ENCODE measurements at places on chromosomes 7 and 10. TPM values are rescaled to one million over a fixed set of nuclear protein-coding genes. Genes with fewer than 3 reads are reported as not detected.
A peak's percentile ranks its signal among the peaks of the same experiment; 100 is the strongest.

Gene PNLIPRP3
- total RNA-seq, result not detected

Gene STAG3
- 0.50 TPM for total RNA-seq

Gene PIK3CG
- not detected for total RNA-seq

Gene OR2A7
- total RNA-seq, result 0.50 TPM

Gene CTAGE4
- total RNA-seq, result 0.17 TPM

Gene KEL
- not detected for total RNA-seq

- no peaks in the 10 kb centered on the region for H3K36me3 ChIP-seq
- H3K27ac ChIP-seq, result no peak overlapping the region
- no peak overlapping the region for H3K4me3 ChIP-seq
- no peaks in the 10 kb centered on the region for H3K4me1 ChIP-seq
Observed at GRCh38 chr10:78494179-78494578, 460.5 kb downstream of the RPS24 start.

GRCh38 chr10:82981137-82981723, 1106.2 kb downstream of the NRG3 start:
- H3K4me1 ChIP-seq, result peaks cover 13% of the 10 kb centered on the region
- no peaks in the 10 kb centered on the region for H3K27me3 ChIP-seq
- H3K27ac ChIP-seq, result peak overlapping the region; percentile 79
- no peaks in the 10 kb centered on the region for H3K36me3 ChIP-seq

DNA sequence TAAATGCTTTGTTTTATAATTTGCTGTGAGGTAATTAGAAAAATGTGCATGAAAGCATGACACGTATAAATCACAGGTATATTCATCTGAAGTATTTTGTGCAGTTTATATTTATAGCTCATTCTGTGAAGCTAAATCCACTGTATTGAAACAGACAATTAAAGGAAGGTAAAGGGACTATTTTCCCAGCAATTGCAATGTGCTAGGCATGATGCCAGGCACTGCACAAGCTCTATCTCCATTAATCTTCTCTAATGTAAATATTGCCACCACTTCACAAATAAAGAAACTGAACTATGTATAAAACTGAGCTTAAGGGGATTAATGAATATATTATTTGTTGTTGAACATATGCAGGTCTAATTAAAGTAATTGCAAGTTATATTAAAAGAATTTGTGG, 1012.5 kb downstream of the NRG3 start:
- H3K27me3 ChIP-seq, result no peaks in the 10 kb centered on the region
- H3K27ac ChIP-seq, result no peak overlapping the region
- peak; percentile 4 for DNase-seq
- H3K36me3 ChIP-seq, result no peaks in the 10 kb centered on the region

DNA sequence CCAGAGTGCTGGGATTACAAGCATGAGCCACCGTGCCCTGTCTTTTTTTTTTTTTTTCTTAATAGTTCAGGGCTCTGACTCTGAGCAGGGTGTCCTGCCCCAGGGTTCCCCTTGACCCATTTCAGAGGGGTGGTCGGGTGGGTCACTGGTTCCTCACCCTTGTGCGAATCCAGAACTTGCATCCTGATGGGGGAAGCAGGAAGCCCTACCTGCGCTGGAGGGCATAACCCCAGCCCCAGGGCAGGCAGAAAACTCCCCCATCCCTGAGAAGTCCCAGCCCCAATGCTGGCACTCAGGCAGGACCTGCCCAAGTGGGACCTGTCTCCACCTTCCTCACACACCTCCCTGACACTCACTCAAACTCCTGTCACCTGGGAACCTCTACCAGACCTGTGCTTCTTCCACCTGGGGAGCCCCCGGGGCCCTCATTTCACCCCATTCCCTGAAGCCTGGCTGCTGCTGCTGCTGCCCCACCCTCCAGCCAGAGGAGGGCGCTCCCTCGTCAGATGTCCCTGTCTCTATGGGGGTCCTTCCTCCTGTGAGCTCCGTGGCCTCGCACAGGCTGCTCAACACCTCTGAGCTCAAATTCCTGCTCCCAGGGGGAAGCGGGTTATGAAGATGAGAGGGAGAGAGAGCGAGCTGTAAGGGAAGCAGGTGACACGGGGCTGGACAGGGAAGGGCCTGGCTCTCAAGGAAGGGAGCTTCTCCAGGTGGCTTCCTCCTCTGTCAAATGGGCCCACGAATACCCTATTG, 15.1 kb upstream of the ZNF273 start:
- H3K36me3 ChIP-seq, result no peaks in the 10 kb centered on the region
- H3K27ac ChIP-seq, result no peak overlapping the region
- H3K4me3 ChIP-seq, result no peak overlapping the region
- no peaks in the 10 kb centered on the region for H3K4me1 ChIP-seq

DNA sequence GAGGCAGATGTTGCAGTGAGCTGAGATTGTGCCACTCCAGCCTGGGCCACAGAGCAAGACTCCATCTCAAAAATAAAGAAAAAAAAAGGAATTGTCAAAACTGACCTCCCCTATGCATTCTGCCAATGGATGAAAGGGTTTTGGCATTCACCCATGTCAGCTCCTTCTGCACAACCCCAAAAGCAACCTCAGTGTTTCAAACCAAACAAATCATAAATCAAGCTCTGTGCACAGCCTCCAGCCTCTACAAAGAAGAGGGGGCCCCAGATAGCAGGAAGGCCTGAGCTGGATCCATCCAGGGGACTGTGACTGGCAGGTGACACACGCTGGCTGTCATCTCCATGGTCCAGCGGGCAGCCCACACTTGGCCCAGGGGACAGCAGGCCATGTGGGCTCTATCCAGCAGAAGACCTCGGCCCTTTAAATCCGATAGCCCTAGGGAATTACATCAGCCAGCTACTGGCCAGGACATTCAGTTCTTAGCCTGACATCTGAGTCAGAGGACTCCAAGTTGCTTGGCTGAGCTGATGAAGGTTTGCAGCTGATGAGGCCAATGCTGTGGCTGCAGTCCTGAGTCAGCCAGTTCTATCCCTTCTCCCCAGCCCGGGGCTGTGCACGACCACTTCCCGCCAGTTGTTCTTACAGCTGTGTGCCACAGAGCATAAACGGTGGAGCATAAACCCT, 52.0 kb upstream of the FIGNL1 start:
- H3K4me3 ChIP-seq, result peak overlapping the region; percentile 43
- no peaks in the 10 kb centered on the region for H3K36me3 ChIP-seq
- H3K4me1 ChIP-seq, result peaks cover 2% of the 10 kb centered on the region
- peaks cover 7% of the 10 kb centered on the region for H3K27me3 ChIP-seq
- peak; percentile 100 for DNase-seq

- no peaks in the 10 kb centered on the region for H3K27me3 ChIP-seq
- H3K4me1 ChIP-seq, result peaks cover 16% of the 10 kb centered on the region
- no peak overlapping the region for H3K4me3 ChIP-seq
- DNase-seq, result peak; percentile 76
- no peak overlapping the region for H3K27ac ChIP-seq
Observed at GRCh38 chr7:107691716-107692115, 31.1 kb downstream of the SLC26A4 start.

DNA sequence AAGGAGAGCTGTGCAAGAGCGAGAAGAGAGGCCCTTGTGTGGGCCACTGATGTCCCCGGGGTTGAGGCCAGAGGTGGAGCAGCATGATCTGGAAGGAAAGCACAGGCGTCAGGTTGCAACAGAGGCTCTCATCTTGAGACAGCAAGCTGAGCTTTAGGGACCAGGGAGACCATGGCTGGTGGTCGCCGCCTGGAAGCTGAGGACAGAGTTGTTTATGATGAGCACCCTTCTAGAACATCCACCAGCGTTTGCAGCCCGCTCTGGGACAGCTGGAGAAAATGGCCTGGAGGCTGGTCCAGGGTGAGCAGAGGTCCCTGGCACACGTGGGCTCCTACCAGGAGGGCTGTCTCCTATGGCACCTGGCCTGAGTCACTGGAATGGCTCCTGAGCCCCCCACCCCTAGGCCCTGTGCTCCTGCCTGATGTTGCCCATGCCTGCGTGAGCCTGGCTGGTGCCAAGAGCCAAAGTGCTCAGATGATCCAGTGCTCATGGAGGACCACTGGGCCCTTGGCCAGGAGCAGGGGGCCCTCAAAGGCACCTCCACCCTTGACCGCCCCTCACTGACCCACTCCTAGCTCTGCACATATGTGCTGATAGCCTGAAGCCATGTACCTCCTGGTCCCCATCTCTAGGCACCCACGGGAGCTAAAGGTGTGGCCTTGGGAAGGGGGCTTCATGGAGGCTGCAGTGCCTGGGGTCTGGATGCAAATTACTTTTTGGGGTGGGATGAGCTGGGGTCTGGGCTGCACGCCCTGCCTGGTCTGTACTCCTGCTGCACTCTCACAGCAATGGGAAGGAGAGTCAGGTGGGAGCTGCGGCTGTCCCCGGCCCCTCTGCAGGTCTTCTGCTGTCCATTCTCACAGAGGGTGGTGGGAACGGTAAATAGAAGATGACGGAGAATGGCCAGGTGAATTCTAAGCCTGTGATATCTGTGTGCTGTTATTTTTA, 40.1 kb upstream of the RET start:
- no peak overlapping the region for H3K27ac ChIP-seq
- no peaks in the 10 kb centered on the region for H3K27me3 ChIP-seq
- H3K4me1 ChIP-seq, result no peaks in the 10 kb centered on the region

- H3K27ac ChIP-seq, result no peak overlapping the region
- H3K27me3 ChIP-seq, result no peaks in the 10 kb centered on the region
- no peaks in the 10 kb centered on the region for H3K36me3 ChIP-seq
- no peak for DNase-seq
Observed at GRCh38 chr7:946256-946996, 8.1 kb downstream of the ADAP1 start.

DNA sequence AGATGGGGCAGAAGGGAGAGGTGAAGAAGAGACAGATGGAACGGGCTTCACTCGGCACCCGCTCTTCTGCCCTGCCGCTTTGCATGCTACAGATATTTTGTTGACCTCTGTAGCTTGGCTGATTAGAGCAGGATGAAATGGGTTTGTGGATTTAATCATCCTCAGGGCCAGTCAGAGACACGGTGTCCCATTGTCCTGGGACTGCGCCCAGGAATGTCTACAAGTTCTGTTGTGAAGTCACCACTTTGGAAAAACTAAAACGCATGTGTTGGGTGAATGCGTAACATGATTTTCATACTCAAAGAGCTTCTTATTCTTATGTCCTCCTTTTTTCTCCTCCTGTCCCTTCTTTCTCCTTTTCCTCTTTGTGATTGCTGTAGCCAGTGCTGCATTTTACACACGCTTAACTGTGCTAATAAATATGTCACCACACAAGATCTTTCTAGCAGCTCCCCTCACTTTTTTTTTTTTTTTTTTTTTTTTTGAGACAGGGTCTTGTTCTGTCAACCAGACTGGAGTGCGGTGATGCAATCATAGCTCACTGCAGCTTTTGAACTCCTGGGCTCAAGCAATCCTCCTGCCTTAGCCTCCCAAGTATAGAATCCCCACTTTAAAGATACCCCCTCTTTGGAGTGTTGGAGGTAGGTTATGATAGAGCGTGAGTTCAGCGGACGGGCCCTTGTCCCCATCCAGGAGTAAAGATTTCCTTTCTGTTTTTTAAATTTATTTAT, 3.4 kb downstream of the CPA4 start:
- no peaks in the 10 kb centered on the region for H3K27me3 ChIP-seq
- peaks cover 2% of the 10 kb centered on the region for H3K4me1 ChIP-seq
- H3K36me3 ChIP-seq, result no peaks in the 10 kb centered on the region
- no peak for DNase-seq
- H3K27ac ChIP-seq, result no peak overlapping the region

GRCh38 chr7:88492153-88492552, 185.5 kb upstream of the STEAP4 start:
- H3K4me1 ChIP-seq, result no peaks in the 10 kb centered on the region
- H3K27me3 ChIP-seq, result no peaks in the 10 kb centered on the region
- H3K27ac ChIP-seq, result no peak overlapping the region
- H3K36me3 ChIP-seq, result no peaks in the 10 kb centered on the region

- H3K4me1 ChIP-seq, result no peaks in the 10 kb centered on the region
- H3K27ac ChIP-seq, result no peak overlapping the region
- H3K36me3 ChIP-seq, result no peaks in the 10 kb centered on the region
- DNase-seq, result no peak
- H3K4me3 ChIP-seq, result no peak overlapping the region
- H3K27me3 ChIP-seq, result peaks cover 12% of the 10 kb centered on the region
Observed at GRCh38 chr10:47319784-47320183, 2.5 kb upstream of the GDF2 start.

DNA sequence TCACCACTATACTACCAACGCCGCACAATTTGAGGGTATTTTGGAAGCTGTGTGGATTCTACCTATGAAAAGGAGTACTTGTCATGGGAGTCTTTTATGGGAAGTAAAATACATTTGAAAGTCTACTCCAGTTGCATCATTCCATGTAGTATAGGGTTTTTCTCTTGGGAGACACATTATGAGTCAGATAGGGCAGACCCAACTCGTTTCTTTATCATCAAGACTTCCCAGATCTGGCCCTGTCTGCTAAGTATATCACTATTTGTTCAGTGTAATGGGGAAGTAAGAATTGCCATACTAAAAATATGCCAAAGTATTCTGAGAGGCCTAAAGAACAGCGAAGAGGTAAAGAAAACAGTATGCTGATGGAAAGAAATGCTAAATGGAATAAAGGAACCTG, 144.2 kb downstream of the SPAG6 start:
- H3K4me3 ChIP-seq, result no peak overlapping the region
- no peaks in the 10 kb centered on the region for H3K4me1 ChIP-seq
- DNase-seq, result no peak
- H3K27ac ChIP-seq, result no peak overlapping the region
- H3K36me3 ChIP-seq, result no peaks in the 10 kb centered on the region
- H3K27me3 ChIP-seq, result no peaks in the 10 kb centered on the region

GRCh38 chr7:82429408-82429807, 14.2 kb downstream of the CACNA2D1 start:
- no peak overlapping the region for H3K4me3 ChIP-seq
- no peak for DNase-seq
- peaks cover 3% of the 10 kb centered on the region for H3K4me1 ChIP-seq
- H3K27ac ChIP-seq, result no peak overlapping the region
- H3K27me3 ChIP-seq, result no peaks in the 10 kb centered on the region

DNA sequence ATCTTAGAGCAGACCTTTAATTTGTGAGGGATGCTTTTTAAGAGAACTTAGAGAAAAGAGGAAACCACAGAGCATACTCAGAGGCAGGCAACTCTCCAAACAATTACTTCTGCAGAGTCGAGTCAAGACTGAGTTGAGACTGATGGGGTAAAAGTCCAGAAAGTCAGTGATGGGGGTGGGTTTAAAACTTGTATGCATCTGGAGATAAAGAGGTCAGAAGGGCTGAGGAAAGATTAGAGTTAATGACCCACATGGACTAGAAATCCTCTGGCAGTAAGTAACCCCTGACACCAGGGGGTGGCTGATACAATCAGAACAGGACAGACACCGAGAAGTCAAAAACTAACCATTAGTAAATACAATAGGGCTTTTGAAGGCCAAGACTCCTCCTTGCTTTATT, 42.4 kb upstream of the SEPTIN7 start:
- DNase-seq, result no peak
- no peak overlapping the region for H3K4me3 ChIP-seq
- H3K27me3 ChIP-seq, result no peaks in the 10 kb centered on the region
- H3K36me3 ChIP-seq, result no peaks in the 10 kb centered on the region
- no peak overlapping the region for H3K27ac ChIP-seq

DNA sequence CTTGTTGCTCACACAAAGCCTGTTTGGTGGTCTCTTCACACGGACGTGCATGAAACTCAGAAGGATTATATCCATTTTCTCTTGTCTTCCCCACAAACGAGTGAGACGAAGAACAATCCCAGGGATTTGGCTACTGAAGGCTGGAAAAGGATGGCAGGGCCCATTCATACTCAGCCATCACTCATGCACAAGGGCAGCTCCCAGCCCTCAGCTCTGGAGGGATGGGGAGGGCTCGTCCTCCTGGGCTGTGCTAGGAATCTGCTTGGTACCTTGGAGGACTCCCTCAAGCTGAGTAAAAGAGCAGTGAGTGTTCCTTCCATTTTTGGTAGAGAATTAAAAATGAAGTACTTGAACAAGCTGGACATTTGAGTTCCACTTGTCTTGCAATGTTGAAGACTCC, 33.2 kb upstream of the RAB18 start:
- H3K4me3 ChIP-seq, result no peak overlapping the region
- no peak for DNase-seq
- H3K27me3 ChIP-seq, result no peaks in the 10 kb centered on the region
- no peak overlapping the region for H3K27ac ChIP-seq
- no peaks in the 10 kb centered on the region for H3K36me3 ChIP-seq
